ENCODE measurements at places on chromosomes 3 and 15.

- DNase-seq, result peak; percentile 11
These were observed 2.6 kb upstream of the LOXL1 start for GRCh38 chr15:73923488-73924164.

- no peak for DNase-seq
These were observed 8.9 kb downstream of the RFX7 start for GRCh38 chr15:56234804-56235203.

DNA sequence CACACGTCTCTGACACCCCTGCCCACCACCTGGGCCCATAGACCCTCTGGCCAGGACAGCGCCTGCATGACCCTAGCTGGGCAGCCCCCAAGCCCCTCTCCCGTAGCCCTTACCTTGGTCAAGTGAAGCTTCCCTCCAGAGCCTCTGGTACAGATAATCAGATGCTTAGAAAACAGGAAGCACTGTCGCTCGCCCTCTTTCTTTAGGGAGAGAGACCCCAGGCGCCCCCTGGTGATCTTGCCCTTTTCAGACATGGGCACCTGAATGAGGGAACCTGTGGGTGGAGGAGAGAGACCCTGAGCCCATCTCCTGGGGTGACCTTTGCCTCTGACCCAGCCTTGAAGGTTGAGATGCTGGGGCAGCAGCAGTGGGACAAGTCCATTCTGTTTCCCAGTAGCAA lies 65.4 kb downstream of the RASGRF1 start:
- peak; percentile 20 for DNase-seq

DNA sequence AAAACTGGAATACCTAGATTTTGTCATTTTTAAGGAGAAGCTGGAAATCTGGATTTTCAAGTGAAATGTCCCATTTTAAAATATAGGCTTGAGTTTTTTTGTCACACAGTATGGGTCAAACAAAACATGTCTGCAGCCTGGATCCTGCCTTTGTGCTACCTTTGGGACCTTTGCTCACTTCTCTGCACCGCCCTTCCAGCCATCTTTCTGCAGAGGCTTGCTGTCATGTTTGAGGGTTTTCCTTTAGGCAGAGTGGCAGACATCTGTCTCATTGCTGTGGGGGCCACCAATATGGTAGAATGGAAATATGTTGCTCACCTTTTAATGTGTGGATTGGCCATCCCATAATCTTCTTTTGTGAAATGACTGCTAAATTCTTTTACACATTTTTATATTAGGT lies 136.3 kb downstream of the EEFSEC start:
- no peak for DNase-seq

- no peak for DNase-seq
These were observed 19.2 kb downstream of the CDIN1 start for GRCh38 chr15:36598529-36599177.

DNA sequence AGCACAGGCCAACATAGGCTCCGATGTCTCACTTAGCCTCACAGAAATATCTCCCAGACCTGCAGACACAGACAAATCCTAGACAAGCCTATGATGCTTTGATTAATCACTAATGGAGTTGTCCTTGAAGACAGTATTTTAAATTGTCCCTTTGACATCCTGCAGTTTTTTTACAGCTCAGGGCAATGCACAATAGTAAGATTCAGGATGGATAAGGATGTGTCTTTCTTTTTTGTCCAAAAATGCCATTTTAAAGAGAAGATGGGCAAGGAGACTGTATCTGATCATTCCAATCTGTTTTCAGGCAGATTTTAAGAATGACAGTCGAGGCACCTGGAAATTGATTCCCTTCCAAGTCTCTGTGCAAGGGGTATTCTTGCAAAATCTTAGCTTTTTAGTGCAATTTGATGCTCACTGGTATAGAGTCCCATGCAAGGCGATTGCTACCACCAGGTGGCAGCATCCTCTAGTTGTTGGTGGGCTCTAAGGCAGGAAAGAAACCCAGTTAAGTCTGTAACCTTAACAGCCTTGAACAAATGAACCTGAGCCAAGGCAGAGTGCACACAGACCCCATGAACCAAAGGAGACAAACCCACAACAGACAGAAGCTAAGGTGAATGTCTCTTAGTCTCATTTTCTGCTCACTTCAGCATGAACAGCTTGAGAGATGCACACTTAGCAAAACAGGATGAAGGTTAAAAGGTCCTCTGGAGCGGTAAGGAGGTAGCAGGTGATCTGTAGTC lies 51.2 kb upstream of the MINAR1 start:
- peak; percentile 85 for DNase-seq

- no peak for DNase-seq
These were observed 9.1 kb upstream of the CEMIP start for GRCh38 chr15:80769829-80770705.

GRCh38 chr15:44718927-44719292 lies 7.6 kb downstream of the B2M start:
- DNase-seq, result no peak

GRCh38 chr3:134904776-134905646 lies 110.0 kb downstream of the EPHB1 start:
- no peak for DNase-seq

GRCh38 chr3:15659254-15659975 lies 57.9 kb downstream of the BTD start:
- DNase-seq, result peak; percentile 36

DNA sequence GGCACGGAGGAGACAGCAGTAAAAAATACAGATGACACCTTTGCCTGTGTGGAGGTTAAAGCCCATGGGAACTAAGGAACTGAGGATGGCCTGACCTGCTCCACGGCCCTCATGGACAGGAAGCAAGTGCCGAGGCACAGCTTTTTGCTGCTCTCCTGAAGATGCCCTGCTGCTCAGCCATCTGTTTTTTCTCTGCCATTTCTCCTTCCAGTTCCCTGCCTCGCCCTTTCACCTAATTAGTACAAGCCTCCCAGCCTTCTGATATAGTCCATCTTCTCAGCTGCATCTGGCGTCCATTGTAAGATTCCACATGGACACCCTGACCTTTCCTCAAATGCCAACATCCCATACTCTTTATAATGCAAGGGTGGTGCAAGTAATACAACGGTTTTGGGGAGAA lies 11.8 kb upstream of the CXCR6 start:
- no peak for DNase-seq

DNA sequence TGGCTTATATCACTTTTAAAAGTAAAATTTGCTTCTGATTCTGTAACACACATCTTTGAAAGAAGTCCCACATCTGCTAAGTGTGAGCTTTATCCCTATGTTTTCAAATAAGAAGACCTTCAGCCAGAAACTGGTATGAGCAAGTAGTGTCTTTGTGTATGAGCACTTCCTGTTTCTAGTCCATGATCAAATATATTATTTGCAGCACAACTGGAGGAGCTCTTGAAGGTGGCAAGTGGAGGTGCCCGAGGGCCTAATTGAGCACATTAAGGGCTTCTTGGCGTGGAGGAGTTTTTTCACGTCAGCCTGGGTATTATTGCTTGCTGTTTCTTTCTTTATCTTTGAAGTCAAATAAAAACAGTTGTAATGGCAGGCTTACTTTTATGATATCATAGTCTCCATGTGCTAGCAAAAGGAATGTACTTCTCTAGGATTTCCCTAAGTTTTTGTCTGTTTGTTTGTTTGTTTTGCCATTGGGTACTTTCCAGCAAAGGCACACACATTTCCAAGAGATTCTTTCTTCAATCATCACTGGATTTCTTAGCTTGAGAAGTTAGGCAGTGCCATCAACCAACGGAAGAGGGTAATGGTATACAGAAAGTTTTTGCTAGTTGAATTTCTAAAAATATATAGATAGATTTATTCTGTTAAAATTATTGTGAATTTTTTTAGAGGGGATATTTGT lies 68.1 kb downstream of the MEIS2 start:
- DNase-seq, result no peak

GRCh38 chr3:187665010-187665409 lies 5.2 kb downstream of the SST start:
- no peak for DNase-seq

GRCh38 chr3:59979542-59979941 lies 929.7 kb upstream of the CFAP20DC start:
- no peak for DNase-seq
